ENCODE measurements at places on chromosomes 6 and 20. TPM values are rescaled to one million over a fixed set of nuclear protein-coding genes. Genes with fewer than 3 reads are reported as not detected.

WFDC2 gene
- not detected for total RNA-seq

DNA sequence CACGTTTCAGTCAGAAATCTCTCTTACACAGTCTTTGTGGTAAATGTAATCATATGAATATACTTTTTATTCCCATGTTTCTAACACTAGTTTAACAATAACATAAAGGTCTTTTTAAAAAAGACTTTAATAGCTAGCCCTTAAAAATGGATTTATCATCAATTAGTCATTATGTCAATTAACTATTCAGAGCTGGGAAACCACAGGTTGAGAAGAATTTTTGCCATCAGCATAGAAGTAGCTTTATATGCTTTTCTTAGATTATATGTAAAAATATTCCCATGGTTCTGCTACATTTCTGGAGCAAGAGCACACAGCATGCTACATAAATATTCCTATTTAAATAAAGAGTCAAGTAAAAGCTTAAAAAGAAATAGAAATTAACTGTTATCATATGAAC, 35.5 kb downstream of the ASCC3 start:
- H3K27ac ChIP-seq: no peak overlapping the region
- H3K36me3 ChIP-seq: no peaks in the 10 kb centered on the region
- DNase-seq: no peak

SLX4IP gene
- total RNA-seq: 2.4 TPM

- no peak overlapping the region for H3K4me3 ChIP-seq
- no peak for DNase-seq
- no peak overlapping the region for H3K27ac ChIP-seq
- no peaks in the 10 kb centered on the region for H3K27me3 ChIP-seq
These were observed 69.1 kb downstream of the SLC35F1 start for GRCh38 chr6:117976030-117976651.

GCNT2 gene
- total RNA-seq: 29.2 TPM

DNA sequence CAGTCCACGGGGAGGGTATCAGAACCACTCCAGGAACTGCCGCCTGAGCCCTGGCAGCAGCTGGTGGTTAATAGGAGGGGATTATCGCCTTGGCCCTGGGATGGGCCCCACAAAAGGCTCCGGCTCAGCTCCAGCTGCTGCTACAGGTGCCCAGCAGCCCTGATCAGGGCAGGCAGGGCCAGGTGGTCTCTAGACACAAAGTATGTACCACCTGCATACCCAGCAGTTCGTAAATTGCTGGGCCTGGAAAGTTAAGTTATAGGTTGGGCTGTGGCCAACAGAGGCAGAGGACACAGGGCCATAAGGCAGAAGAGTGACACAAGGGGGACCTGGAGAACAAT, 35.1 kb downstream of the RRBP1 start:
- H3K27me3 ChIP-seq: no peaks in the 10 kb centered on the region
- H3K27ac ChIP-seq: peak overlapping the region; percentile 78
- no peaks in the 10 kb centered on the region for H3K4me1 ChIP-seq
- DNase-seq: peak; percentile 20

TBC1D32 gene
- total RNA-seq: 4.1 TPM

RAET1L gene
- not detected for total RNA-seq

GRCh38 chr20:53379014-53379832, 214.4 kb downstream of the ZNF217 start:
- no peak for DNase-seq
- H3K4me3 ChIP-seq: no peak overlapping the region
- no peak overlapping the region for H3K27ac ChIP-seq
- H3K4me1 ChIP-seq: no peaks in the 10 kb centered on the region
- H3K27me3 ChIP-seq: no peaks in the 10 kb centered on the region

DNA sequence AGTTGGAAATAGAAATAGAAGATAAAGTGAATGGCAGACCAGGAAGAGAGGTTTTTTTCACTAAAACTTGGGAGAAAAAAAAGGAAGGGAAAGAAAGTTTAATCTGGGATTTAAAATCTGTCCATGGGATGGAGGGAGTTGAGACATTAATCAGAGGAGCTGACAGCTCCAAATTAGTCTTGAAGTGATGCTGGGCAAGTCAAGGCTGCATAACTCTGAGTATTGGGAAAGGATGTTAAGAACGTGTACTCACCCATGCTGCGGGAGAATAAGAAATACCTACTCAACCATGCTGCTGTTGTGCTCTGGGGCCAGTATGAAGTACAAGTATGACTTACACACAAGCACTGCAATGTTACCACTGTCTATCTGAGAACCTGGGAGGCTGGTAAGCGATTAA, 47.5 kb downstream of the SNRNP48 start:
- no peaks in the 10 kb centered on the region for H3K36me3 ChIP-seq
- H3K4me1 ChIP-seq: no peaks in the 10 kb centered on the region
- no peak for DNase-seq
- no peak overlapping the region for H3K27ac ChIP-seq
- H3K4me3 ChIP-seq: no peak overlapping the region
- no peaks in the 10 kb centered on the region for H3K27me3 ChIP-seq

KHDC1L gene
- total RNA-seq: not detected

ADGRF1 gene
- not detected for total RNA-seq

ZC3H12D gene
- 3.0 TPM for total RNA-seq

GRCh38 chr20:58890518-58891085, 38.1 kb downstream of the GNAS start:
- no peaks in the 10 kb centered on the region for H3K27me3 ChIP-seq
- peak; percentile 86 for DNase-seq
- H3K4me3 ChIP-seq: peak overlapping the region; percentile 74
- H3K36me3 ChIP-seq: no peaks in the 10 kb centered on the region
- peaks cover 33% of the 10 kb centered on the region for H3K4me1 ChIP-seq

GRCh38 chr20:49765413-49765736, 47.3 kb upstream of the SLC9A8 start:
- H3K27ac ChIP-seq: no peak overlapping the region
- H3K36me3 ChIP-seq: no peaks in the 10 kb centered on the region
- no peaks in the 10 kb centered on the region for H3K27me3 ChIP-seq
- H3K4me3 ChIP-seq: no peak overlapping the region

- H3K4me3 ChIP-seq: no peak overlapping the region
- no peak for DNase-seq
- H3K36me3 ChIP-seq: no peaks in the 10 kb centered on the region
- no peak overlapping the region for H3K27ac ChIP-seq
- no peaks in the 10 kb centered on the region for H3K27me3 ChIP-seq
- H3K4me1 ChIP-seq: no peaks in the 10 kb centered on the region
These were observed 382.8 kb downstream of the EPM2A start for GRCh38 chr6:145352382-145353080.
